Activated T-helper 1 cell treated with Interleukin-2 at 50 U/mL for 16 hours (primary cell): ENCODE measurements at places on chromosomes 5 and 9.

DNA sequence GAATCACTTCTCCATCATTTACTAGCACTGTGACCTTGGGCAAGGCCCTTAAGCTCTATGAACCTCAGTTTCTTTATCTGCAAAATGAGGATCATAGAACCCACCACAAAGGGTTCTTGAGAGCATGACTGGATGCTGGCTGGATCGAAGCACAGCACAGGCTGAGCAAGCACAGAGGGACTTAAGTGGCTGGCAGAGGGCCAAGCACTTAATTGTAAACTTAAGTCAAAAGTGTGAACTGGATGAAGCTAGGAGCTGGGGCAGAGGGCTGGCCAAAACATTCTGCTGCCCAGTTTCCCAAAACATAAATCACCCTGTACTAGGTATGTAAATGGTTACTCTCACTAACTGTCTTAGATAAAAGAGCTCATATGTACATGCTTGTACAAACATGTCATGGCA lies 112.3 kb upstream of the WWC1 start:
- DNase-seq: no peak

- no peak for DNase-seq
Measured at GRCh38 chr5:98705841-98706240, 67.6 kb upstream of the RGMB start.

- no peak for DNase-seq
Measured at GRCh38 chr9:94097788-94098414, 13.6 kb downstream of the PTPDC1 start.

DNA sequence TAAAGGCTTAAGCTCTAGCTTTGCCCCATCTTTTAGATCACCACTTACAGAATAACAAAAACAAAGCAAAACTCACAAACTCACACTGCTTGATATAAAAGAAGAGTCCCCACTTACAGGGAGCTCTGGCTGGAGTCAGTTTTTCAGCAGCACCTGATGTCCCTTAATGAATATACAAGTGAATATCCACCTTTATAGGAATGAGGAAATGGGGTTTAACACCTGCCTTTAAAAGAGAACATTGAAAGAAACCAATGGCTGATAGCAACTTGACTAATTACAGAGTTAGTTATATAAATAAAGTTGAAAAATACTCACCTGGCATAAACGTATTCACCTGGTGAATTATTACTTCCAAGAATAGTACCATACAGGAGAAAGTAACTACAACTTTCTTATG lies 20.7 kb upstream of the PURA start:
- DNase-seq: no peak

GRCh38 chr5:21063146-21063545 lies 1075.1 kb upstream of the CDH18 start:
- no peak for DNase-seq

GRCh38 chr5:145936401-145937131 lies at the start of gene SH3RF2:
SH3RF2 (plus strand) TSS chr5:145936578; CDS start chr5:145937929, 1,351 bp downstream.
- no peak for DNase-seq

- DNase-seq: no peak
Measured at GRCh38 chr5:68028131-68028727, 187.3 kb upstream of the PIK3R1 start.

- no peak for DNase-seq
Measured at GRCh38 chr5:139282197-139282557, 11.4 kb upstream of the MATR3 start.

DNA sequence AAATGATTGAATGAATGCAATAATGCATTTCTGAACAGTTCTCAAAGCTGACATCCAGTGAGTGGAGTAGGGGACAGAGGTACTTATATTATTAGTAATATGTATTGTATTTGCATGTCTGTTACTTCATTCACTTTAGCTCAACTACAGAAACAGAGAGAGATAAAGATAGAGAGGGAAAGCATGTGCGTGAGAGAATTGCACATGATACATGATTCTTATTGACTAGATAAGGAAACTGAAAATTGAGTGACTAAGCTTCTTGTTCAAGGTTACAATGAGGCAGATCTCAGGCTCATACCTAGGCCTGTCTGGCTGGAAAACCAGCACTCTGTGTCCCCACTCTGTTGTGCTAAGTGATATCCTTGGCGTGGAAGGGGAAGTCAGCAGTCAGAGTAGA lies 337.7 kb upstream of the KLF4 start:
- no peak for DNase-seq

GRCh38 chr5:6602441-6602840 lies 30.4 kb downstream of the NSUN2 start:
- DNase-seq: no peak
